Cardiac muscle cell (in vitro differentiated cells and primary cell): ENCODE measurements at places on chromosomes 12 and 14.
A peak's percentile ranks its signal among the peaks of the same experiment; 100 is the strongest.

GRCh38 chr14:51806026-51807023 is 54.1 kb upstream of the GNG2 start:
- peak; percentile 35 for DNase-seq

DNA sequence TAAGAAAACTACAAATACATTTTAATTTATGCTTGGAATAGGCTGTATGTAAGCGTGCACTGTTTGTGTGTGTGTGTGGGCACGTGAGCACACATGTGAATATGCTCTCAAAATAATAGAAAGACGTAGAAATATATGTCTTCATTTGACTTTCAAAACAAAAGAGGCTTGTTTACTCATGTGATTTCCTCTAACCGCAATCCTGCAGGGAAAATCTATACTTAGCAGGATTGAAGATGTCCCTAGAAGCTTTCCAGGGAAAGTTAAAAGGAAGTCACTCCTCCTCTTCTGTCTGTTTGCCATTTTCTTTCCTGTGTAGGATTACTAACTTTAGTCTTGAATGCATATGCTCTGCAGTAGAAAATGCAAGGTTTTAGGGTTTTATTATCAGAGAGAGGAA is 404.7 kb downstream of the MDGA2 start:
- no peak for DNase-seq

- no peak for DNase-seq
These were observed 171.7 kb downstream of the PHLDA1 start for GRCh38 chr12:75859868-75860267.

DNA sequence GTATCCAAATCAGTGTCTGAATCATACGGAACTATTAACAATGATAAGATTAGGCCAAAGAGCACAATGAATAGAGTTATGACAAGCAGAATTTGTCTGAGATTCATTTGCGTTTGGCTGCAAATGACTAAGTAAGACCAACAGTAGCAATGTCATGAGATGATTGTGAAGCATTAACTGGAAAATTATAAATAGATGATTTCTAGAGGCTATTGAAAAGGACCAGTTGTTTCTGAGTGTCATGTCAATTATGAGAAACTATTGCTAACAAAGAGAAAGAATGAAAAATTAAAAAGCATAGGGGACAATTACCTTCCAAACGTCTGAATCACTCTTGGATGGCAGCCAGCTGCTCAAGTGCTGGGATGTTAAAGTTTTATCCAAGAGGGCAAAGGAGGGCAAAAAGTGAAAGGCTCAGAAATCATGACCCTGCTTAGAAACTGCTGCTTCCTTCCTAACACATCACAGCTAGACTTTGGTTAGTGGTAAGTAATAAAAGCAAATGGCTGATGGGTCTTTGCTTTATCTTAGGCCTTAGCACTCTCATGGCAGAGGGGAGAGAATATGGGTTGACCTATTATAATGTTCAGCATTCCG is 89.0 kb downstream of the AKAP6 start:
- DNase-seq = peak; percentile 76

GRCh38 chr14:24232645-24233537 is at the start of gene GMPR2:
GMPR2 (plus strand) TSS chr14:24232929; CDS start chr14:24233254, 325 bp downstream.
- no peak for DNase-seq

- no peak for DNase-seq
These were observed 29.3 kb downstream of the NELL2 start for GRCh38 chr12:44846826-44847225.

DNA sequence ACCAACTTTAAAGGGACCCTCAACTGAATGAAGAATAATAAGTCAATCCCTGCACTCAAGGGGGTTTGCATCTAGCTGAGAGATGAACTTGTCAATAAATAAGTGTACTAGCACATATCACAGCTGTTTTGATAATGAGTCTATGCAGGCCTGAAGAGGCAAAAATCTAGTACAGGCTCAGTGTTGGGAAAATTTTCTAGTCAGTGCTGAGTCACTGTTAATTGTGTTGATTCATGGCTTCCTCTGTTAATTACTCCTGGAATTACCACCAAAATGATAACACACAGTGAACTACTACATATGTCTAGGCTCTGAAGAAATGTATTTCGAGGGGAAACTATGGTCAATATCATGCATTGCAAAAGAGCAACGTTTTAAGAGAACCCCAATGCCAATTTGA is 18.9 kb downstream of the SNRPF start:
- DNase-seq = no peak

DNA sequence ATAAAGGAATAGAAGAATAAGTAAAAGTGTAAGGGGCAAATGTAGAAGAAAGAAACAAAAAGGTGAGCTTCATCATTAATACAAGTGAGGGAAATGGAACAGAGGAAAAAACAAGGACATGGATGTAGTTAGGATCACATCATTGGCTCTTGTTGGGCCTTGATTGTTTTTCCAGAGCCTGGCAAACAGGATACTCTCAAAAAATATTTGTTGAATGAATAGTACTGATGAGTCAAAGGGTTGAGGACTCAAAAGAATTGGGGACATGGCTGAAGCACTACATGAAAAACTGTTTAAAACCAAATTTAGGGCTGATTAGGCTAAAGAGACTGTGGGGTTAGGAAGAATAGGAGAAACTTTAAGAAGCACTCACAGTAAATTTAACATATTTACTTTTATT is 11.4 kb upstream of the SRP54 start:
- no peak for DNase-seq

- no peak for DNase-seq
These were observed 206.2 kb downstream of the PPM1H start for GRCh38 chr12:62728741-62729140.

DNA sequence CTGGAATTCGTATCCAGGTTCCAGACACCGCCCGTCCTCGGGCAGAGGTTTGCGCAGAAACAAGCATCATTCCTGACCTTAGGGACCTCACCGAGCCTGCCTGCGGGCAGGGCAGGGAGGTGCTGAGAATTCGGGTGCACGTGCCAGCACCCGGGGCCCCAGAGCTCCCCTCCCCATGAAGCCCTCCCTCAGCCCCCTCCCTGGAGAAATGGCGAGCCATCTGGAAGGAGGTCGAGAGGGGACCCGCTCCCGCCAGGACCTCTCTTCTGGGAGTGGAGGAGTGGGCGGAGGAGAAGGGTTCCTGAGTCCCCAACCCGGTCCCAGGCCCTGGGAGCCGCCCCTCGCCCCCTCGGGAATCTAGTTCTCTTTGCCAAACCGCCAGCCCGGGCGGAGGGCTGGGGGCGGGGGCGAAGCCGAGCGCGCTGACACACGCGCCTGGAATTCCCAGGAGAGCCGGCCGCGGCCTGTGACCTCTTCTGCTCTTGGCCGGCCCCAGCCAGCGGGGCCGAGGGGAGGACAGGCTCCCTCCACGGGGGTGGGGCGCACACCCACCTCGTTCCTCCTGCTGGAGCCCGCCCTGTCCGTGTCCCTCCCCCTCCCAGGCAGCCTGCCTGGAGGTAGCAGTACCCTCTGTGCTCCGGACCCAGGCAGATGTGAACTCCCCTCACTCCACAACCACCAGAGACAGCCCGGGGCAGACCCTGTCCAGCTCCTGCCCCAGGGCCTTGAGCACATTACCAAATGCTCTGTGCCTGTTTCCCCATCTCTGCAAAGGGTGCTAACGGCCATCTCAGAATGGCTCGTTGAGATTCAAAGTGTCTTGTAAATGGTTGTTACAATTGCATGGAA is 23.0 kb upstream of the GPR132 start:
- peak; percentile 86 for DNase-seq

- no peak for DNase-seq
These were observed 716.7 kb downstream of the VRK1 start for GRCh38 chr14:97513891-97514290.

- no peak for DNase-seq
These were observed 20.9 kb downstream of the RASAL1 start for GRCh38 chr12:113114447-113115178.

GRCh38 chr14:82872494-82872893 is 1338.8 kb upstream of the SEL1L start:
- DNase-seq = no peak

- DNase-seq = peak; percentile 40
These were observed 834 bp downstream of the RASSF8 start for GRCh38 chr12:25959071-25959961.

- peak; percentile 65 for DNase-seq
These were observed 47.6 kb downstream of the DCAF5 start for GRCh38 chr14:69105326-69105725.

DNA sequence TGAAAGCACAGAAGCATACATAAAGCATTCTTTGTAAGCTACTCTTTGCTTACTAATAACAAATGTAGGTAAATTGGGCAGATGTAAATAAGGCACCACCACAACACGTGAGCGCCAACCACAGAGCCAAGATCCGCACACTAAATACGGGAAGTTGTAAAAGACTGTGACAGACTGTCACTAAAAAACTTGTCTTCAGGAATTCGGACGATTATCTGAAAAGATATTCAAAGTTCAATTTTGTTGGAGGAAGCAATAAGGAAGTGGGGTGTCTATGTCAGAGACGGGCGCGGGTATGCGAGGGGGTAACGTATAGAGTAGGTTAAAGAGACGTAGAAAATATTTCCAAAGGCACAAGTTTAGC is 1.5 kb upstream of the HSP90B1 start:
- no peak for DNase-seq

DNA sequence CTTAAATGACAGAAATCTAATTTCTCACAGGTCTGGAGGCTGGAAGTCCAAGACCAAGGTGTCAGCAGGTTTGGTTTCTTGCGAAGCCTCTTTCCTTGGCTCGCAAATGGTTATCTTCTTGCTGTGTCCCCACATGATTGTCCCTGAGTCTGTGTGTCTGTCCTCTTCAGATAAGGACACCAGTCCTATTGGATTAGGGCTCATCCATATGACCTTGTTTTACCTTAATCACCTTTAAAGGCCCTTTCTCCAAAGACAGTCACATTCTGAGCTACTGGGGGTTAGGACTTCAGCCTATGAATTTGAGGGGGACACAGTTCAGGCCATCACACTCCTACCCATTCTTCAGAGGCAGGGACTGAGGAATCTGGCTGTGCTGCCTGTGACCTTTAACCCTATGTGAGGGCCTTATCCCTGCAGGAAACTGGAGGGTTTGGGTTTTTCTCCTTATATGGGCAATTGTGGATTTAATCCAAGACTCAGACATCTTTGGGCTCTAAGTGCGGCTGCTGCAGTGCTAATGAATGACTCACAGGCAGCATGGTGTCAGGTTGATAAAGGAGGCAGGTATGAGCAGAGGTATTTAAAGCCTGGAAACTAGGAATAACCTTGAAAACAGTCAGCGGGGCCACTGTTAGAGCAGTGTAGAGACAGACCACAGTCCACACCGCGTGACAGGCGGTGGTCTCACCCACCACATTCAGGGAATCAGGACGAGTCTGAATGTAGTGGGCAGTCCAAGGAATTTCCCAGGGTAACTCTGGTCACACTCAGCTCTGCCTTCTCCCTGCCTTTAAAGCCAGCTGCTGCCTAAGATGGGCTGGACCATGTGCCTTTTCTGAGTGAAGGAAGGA is 10.2 kb downstream of the TPCN1 start:
- peak; percentile 89 for DNase-seq

GRCh38 chr12:87853448-87854003 is 175.7 kb downstream of the C12orf50 start:
- DNase-seq = no peak

GRCh38 chr12:526089-526488 is 66.3 kb downstream of the B4GALNT3 start:
- no peak for DNase-seq

DNA sequence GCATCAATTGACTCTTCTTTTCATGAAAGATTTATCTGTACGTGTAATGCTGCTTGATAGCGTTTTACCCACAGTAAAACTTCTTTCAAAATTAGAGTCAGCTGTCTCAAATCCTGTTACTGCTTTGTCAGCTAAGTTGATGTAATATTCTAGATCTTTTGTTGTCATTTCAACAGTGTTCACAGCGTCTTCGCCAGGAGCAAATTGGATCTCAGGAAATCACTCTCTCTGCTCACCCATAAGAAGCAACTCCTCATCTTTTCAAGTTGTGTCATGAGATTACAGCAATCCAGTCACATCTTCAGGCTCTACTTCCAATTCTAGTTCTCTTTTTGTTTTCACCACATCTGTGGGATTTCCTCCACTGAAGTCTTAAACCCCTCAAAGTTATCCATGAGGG is 9.5 kb downstream of the PCNX1 start:
- DNase-seq = no peak

- DNase-seq = no peak
These were observed 23.3 kb upstream of the HMGA2 start for GRCh38 chr12:65800937-65801336.

DNA sequence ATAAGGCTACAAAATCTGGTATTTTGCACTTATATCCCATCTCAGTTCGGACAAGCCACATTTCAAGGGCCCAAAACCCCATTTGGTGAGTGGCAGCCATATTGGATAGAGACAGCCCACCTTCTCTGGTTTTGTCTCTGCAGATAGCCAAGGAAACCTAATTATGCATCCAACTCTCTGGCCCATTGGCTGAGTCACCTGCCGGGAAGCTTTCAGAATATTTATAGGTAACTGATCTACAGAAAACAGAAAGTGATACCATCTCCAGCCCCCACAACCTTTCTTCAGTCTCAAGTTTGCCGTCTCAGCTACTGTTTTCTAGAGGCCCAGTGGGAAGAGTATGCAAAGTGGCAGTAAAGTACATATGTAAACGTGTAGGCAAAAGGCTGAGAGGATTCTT is 33.7 kb upstream of the PPP1CC start:
- no peak for DNase-seq

DNA sequence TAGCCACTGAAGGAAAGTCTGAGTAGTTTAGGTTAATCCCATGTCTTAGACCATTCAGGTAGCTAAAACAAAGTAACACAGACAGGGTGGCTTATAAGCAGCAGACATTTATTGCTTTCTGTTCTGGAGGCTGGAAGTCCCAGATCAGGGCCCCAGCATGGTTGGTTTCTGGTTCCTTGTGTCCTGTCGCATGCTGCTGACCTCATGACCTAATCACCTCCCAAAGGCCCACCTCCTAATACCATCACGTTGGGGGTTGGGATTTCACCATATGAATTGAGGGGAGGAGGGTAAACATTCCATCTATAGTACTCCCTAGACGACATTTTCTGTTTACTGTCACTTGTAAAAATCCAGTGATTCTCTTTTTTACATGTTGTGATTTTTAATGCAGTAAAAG is 148.6 kb downstream of the FBXL14 start:
- no peak for DNase-seq
